ENCODE measurements at places on chromosomes 5 and 9.
A peak's percentile ranks its signal among the peaks of the same experiment; 100 is the strongest.

DNA sequence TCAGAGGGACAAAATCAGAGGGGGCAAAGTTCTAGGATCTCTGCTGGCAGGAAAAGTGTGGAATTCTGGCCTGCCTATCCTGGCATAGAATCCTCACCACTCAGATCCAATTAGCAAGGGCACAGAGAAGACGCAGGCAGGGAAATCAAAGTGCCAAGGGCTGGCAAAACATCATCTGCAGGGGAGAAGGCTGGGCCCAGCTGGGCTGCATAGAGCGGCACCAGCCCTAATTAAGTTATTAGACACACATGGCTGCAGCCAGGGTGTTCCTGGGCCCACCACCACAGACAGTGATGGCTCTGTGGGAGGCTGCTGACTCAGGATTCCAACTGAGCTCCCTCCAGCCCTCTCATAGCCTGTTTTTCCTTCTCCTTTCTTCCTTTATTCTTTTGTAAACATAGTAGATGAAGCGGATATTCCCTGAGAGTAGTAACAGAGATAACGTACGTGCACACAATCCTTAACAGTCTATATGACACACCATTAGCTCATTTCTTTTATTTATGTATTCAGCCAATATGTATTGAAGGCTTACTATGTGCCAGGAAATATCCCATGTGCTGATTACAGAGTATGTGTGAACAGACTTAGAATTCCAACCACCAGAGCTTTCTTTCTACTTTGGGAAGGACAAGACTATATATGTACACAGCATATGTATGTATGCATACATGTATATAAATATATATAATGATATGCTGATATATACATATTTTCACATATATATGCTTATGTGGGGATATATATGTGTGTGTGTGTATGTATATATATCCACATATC lies 236.1 kb downstream of the ASTN2 start:
- no peak for DNase-seq

- no peak for DNase-seq
Observed at GRCh38 chr9:114247077-114247476, 75.8 kb upstream of the ORM1 start.

DNA sequence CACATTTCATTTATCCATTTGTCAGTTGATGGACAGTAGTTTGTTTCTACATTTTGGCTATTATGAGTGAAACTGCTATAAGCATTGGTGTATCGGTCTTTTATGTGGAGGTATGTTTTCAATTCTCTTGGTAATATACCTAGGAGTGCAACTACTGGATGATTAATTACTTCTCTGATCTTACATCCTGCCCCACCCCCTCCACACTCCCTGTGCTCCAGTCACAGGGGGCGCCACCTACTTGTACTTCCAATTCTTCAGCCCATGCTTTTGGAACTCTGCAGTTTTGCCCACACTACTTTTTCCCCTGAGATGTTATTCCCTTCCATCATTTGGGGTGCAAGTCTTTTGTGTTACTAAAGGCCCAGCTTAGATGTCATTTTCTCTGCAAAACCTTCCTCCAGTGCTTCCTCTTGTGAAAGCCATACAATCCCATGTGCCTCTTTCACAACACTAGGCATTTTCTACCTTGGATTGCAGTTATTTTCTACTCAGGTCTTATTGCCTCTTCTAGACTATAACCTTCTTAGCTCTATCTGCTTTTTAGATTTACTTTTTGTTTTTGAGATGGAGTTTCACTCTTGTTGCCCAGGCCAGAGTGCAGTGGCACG lies 42.1 kb downstream of the SEC61B start:
- DNase-seq, result no peak

DNA sequence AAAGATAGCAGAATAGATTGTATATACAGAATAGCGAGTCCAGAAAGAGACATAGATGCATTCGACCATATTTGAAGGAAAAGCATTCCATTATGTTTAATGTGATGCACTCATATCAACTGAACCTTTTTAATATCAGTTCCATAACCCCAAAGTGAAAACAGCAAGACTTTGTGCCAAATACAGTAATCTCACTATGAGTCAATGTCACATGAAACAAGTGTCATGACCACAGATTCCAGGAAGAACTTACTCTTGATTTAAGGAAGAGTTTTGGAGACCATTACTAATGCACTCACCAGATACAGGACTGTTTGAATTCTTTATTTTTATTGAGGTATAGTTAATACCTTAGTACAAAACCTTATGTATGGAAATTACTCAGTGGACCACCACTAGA lies 220.5 kb downstream of the SH3GL2 start:
- no peak for DNase-seq

- no peak for DNase-seq
Observed at GRCh38 chr9:134992755-134993124, 75.0 kb upstream of the FCN1 start.

- peak; percentile 58 for DNase-seq
Observed at GRCh38 chr9:123131258-123131657, 97.8 kb downstream of the GPR21 start.

DNA sequence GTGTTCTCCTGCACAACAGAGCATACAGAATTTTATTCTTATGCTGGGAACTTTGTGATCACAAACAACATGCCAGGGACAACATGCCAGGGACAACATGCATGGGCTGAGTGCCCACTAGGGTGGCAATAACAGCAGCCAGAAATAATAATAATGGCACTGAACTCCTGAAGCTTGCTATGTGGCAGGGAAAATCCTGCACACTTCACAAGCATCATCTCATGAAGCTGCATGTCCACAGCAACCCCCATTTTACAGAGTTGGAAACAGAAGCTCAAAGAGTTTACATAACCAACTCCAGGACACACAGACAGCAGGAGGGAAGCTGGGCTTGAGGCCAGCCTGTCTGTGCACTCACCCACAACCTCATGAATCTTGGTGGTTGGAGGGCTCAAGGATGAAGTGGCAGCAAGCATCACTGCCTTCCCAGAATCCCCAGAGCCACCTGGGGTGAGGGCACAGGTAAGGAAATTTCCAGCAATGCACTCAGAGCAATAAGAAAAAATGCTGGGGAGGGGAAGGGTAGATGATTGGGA lies 111.4 kb downstream of the GABBR2 start:
- no peak for DNase-seq

- DNase-seq, result no peak
Observed at GRCh38 chr9:30771760-30772159, 1612.7 kb upstream of the ACO1 start.

DNA sequence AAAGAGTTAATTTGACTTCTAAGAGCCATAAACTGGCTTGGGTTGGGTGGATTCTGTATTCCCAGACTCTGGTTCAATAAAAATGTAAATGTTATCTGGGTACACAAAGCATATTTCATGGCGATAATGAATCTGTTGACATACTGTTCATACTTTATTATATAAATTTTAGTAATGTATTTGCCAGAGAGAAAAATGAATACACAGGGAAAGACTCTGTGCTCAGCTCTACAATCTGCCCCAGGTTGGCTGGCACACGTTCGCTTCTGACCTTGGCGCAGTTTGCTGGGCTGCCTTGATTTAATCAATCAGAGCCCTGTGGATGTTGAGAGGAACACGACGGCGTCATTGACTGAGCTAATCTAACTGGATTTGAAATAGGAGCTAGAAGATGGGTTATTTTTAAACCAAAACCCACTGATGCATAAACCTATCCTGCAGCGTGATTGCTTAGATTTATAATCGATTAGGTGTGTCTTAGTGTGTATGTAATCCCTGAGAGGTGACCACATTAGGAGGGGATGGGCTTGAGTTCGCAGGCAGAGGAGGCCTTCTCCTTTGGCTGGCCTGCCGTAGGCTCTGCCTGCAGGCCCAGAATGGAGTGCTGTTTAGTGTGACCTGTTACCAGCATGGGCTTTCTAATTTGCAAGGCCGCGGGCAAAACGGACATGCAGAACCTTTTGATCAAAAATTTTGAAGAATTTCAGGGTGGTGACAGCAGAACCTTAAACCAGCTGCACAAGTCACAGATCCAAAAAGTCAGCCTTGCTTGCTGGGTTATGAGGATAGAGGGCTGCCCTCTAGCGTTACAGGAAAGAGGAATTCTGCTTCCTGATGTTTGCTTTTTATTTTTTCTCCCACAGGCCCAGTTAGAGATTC lies 3.9 kb upstream of the ADCY2 start:
- peak; percentile 3 for DNase-seq

GRCh38 chr9:128062279-128062678 lies 4.8 kb downstream of the NAIF1 start:
- DNase-seq, result no peak

DNA sequence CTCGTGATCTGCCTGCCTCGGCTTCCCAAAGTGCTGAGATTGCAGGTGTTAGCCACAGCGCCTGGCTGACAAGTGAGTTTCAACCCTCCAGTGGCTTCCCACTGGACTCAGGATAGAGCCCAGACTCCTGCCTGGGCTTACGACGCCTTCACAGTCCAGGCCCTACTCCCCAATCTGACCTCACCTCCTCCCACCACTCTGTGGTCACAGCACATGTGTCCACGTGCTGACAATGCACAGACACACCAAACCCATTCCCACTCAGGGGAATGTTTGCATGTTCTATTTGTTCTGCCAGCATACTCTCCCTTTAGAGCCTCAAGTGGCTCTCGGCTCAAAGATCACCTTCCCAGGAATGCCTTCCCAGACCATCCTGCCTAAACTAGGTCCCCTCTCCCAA lies 31.1 kb upstream of the TRIM14 start:
- no peak for DNase-seq
